Memory B cell (primary cell): ENCODE measurements at places on chromosomes 2 and 18.

DNA sequence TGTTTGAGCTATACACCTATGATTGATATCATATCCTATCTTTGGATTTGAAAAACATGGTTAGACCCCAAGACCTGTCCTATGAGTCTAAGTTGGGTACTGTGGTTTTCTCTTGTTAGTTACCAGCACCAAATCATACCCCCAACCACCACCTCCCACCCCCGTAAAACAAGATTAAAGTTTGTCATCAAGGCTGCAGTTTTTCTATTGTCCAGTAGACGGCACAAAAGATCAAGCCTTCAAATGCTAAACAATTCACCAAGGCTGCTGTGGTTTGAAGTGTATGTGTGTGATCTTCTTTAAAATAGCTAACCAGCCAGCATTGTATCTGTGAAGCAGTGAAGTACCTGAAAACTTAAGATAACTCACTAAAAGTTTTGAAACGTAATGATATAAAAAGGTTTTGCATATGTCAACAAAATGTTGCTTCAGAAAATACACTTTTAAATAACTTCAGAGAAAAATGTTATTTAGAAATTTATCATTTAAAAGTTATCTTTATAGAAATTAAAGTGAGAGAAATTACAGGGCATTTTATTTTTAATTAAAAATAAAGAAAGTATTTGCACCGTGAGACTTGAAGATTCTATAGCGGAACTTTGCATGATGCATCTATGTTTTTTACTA, 5.8 kb upstream of the MEIS1 start:
- no peaks in the 10 kb centered on the region for H3K36me3 ChIP-seq
- no peak overlapping the region for H3K4me3 ChIP-seq
- peaks cover 26% of the 10 kb centered on the region for H3K27me3 ChIP-seq
- no peak for DNase-seq

- no peak overlapping the region for H3K27ac ChIP-seq
- no peak for DNase-seq
- H3K4me3 ChIP-seq = no peak overlapping the region
- H3K36me3 ChIP-seq = no peaks in the 10 kb centered on the region
Observed at GRCh38 chr18:54260396-54261072, 8.8 kb upstream of the POLI start.

GRCh38 chr18:38367473-38367872, 801.9 kb upstream of the CELF4 start:
- H3K4me1 ChIP-seq = peaks cover 2% of the 10 kb centered on the region
- DNase-seq = no peak
- no peak overlapping the region for H3K4me3 ChIP-seq

DNA sequence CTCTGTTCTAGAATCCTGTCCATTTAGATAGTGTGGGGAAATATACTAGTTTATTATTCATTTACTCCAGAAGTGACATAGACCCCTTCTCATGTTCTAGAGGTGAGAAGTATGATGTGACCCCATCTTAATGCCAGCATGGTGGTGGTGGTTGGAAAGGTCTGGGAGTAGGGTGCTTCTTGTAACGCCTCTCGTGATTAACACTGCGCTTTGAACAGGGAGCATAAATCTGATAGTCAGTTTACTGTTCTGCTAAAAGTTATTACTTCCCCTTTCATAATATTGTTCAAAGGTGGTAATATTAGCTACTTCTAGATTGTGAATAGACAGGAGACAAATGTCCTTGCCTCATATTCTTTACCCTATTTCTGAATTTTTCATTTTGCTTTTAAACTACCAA, 35.6 kb downstream of the EHBP1 start:
- DNase-seq = no peak
- H3K27me3 ChIP-seq = no peaks in the 10 kb centered on the region
- no peaks in the 10 kb centered on the region for H3K36me3 ChIP-seq
- no peak overlapping the region for H3K4me3 ChIP-seq
- H3K27ac ChIP-seq = no peak overlapping the region
- peaks cover 10% of the 10 kb centered on the region for H3K4me1 ChIP-seq

GRCh38 chr2:39494784-39495251, 57.7 kb upstream of the MAP4K3 start:
- no peaks in the 10 kb centered on the region for H3K36me3 ChIP-seq
- H3K27me3 ChIP-seq = peaks cover 13% of the 10 kb centered on the region
- peak overlapping the region; percentile 19 for H3K27ac ChIP-seq
- peaks cover 21% of the 10 kb centered on the region for H3K4me1 ChIP-seq
- no peak overlapping the region for H3K4me3 ChIP-seq

DNA sequence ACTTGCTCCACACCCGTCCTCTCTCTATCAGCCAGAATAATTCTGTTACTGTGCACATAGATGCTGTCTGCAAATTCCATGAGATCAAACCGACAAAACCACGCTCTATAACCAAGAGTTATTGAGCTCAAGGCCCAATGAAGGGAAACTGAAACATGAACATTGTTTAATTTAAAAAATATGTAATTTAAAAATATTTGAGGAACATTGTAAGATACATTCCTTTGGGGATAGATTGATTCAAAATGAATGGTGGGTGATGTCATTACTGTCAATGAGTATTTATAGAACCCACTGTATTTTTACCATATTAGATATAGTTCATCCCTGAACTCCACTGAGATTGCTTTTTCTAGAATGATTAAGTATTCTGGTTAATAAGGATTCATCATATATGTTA, 50.4 kb downstream of the NCKAP5 start:
- peaks cover 6% of the 10 kb centered on the region for H3K27me3 ChIP-seq
- H3K36me3 ChIP-seq = no peaks in the 10 kb centered on the region
- DNase-seq = no peak
- no peak overlapping the region for H3K4me3 ChIP-seq
- H3K4me1 ChIP-seq = no peaks in the 10 kb centered on the region
- H3K27ac ChIP-seq = no peak overlapping the region

DNA sequence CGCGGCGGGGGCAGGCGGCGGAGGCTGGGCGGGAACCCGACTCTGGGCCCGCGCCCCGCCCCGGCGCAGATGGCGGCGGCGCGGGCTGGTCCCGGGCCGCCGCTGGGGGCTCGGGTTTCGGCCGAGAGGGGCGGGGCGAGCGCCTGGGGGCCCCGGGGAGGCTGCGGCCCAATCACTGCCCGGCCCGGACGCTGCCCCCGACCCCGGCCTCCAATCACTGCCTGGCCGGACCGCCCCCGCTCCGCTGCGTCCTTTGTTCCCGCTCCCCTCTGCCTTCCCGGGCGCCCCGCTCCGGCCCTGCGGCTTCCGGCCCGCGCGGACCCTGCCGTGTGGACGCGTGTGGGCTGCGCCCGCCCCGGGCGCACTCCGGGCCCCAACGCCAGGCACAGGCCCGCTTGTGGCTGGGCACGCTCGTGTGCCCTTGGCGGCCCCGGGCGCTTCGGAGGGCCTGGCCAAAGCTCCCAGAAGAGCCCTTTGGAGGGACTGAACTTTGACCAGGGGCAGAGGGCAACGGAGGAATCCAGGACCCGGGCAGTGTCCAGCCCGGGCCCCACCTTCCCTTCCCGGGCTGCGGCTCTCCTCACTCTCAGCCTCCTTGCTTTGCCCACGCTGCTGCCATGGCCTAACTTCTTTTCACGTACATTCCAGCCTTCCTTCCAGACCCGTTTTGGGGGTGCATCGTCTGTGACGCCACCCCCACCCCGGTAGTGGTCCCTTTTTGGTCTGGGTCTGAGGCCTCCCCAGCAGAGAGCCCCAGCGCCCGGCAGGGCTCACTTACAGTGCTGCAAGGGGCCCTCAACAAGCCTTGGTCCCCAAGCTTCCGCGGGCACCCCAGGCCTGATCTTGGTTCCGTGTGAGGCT, 27.1 kb upstream of the PTMA start:
- H3K4me1 ChIP-seq = peaks cover 22% of the 10 kb centered on the region
- peak overlapping the region; percentile 94 for H3K27ac ChIP-seq
- no peaks in the 10 kb centered on the region for H3K36me3 ChIP-seq
- H3K4me3 ChIP-seq = peak overlapping the region; percentile 89

GRCh38 chr2:10119601-10120157, 2.9 kb upstream of the RRM2 start:
- peaks cover 17% of the 10 kb centered on the region for H3K4me1 ChIP-seq
- peak overlapping the region; percentile 82 for H3K27ac ChIP-seq
- peak overlapping the region; percentile 99 for H3K4me3 ChIP-seq
- H3K27me3 ChIP-seq = peaks cover 5% of the 10 kb centered on the region
- DNase-seq = no peak
- no peaks in the 10 kb centered on the region for H3K36me3 ChIP-seq
